ENCODE measurements at places on chromosomes 7 and 10. TPM values are rescaled to one million over a fixed set of nuclear protein-coding genes. Genes with fewer than 3 reads are reported as not detected.

The TSPAN12 gene
- total RNA-seq = not detected

The AGBL3 gene
- total RNA-seq = 0.40 TPM

The NPC1L1 gene
- total RNA-seq = not detected

The FAM171A1 gene
- 26.2 TPM for total RNA-seq

The HMX3 gene
- total RNA-seq = 5.0 TPM
